Spleen (tissue), 13 donors: ENCODE measurements at places on chromosomes 1 and 21. TPM values are rescaled to one million over a fixed set of nuclear protein-coding genes. Genes with fewer than 3 reads are reported as not detected.

Gene TMEM81
- 3.4 TPM for total RNA-seq

- no peak for DNase-seq
These were observed 38.9 kb upstream of the ADARB1 start for GRCh38 chr21:45035477-45035848.

Gene LHX8
- not detected for total RNA-seq

DNA sequence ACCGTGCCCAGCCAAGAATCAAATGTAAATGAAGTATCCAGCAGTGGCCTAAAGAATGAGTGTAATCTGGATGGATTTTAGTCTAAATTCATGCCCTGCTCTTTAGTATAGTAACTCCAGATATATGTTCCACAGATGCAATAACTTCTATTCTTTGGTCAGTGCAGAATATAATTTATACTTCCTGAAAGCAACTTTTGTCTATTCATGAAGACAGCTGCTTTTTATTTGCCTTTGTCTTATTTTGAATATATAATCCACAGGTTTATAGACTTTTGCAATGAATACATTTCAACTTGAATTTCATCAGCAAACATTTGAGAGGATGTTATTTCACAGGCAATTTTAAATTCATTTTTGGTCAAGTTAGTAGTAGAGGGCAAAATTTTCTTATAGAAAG is 54.4 kb downstream of the CDC42BPA start:
- no peak for DNase-seq

Gene KCNN3
- total RNA-seq, result 10.4 TPM

DNA sequence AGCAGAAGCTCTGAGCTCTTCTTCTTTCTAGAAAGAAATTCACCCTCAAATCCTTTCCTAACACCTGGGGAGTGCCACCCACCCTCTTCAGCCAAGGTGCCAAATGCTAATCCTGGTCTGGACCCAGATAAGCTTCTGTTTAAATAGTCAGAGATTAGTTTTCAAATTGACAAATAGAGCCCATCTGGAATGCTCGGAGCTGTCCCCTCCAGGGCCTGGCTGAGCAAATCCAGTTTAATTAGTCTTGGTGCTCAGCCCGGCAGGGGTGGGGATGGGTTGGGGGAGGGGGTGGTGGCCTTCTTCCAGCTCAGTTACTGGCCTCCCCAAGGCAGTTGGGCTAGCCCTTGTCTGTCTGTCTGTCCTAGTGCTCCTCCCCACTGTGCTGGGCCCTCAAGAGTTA is 269.5 kb downstream of the GRIK3 start:
- peak; percentile 34 for DNase-seq

GRCh38 chr1:242100921-242101320 is 102.0 kb upstream of the MAP1LC3C start:
- no peak for DNase-seq
